Naive thymus-derived CD4-positive, alpha-beta T cell (primary cell): ENCODE measurements at places on chromosomes 7 and 10.

DNA sequence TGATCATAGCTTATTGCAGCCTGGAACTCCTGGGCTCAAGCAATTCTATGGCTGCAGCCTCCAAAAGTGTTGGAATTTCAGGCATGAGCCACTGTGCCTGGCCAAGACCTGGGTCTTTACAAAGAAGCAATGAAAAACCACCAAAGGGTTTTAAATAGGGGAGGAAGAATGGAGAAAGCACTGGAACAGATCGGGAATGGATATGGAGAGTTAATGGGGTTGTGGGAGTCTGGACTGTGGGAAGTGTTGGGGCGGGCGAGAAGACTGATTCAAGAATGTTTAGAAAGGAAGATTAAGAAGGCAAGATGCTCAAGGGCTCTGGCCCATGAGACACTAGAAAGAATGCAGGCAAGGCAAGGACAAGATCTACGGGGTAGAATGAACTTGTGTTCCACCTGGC lies 98.5 kb downstream of the CARD11 start:
- H3K4me3 ChIP-seq, result no peak overlapping the region
- no peaks in the 10 kb centered on the region for H3K4me1 ChIP-seq
- no peaks in the 10 kb centered on the region for H3K27me3 ChIP-seq
- peaks cover 73% of the 10 kb centered on the region for H3K36me3 ChIP-seq

- no peaks in the 10 kb centered on the region for H3K36me3 ChIP-seq
- H3K4me3 ChIP-seq, result peak overlapping the region; percentile 44
- no peaks in the 10 kb centered on the region for H3K27me3 ChIP-seq
These were observed 250.0 kb upstream of the KLF6 start for GRCh38 chr10:4034907-4035598.

GRCh38 chr7:124489925-124490324 lies 275.7 kb downstream of the GPR37 start:
- no peak for DNase-seq
- no peaks in the 10 kb centered on the region for H3K27me3 ChIP-seq
- no peaks in the 10 kb centered on the region for H3K4me1 ChIP-seq
- no peaks in the 10 kb centered on the region for H3K36me3 ChIP-seq

DNA sequence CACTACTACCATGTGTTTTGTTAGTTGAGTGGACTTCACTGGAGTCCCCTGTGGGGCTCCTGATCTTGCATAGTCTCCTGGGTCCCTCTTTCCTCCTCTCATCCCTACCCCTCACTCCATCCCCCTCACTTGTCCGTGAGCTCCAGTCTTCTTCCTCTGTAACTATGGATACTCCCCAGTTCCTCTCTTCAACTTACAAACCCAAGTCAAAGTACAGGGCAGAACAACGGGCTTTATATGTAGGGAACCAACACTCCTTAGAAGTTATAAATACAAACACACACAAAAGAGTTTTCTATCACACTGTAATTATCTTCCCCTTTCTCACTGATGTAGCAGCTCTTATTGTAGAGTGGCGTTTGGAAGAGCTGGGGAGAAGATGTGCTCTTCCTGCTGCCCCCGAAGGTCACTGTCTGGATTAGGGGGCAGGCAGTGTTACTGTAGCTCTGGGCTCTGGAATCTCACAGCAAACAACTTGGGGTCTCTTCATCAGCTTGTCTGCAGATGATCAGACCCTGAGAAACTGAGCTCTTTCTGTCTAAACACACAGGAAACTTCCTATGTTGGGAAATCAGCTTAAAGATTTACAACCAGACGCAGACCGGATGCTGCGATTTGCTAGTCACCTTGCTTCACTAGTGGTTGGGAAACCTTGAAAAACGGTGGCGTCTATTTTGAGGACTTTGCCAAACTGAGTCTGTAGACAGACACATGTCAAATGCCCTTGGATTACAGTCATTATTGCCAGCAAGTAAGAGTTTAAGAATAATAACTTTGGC lies 13.6 kb downstream of the SNX10 start:
- H3K27ac ChIP-seq, result no peak overlapping the region
- no peak overlapping the region for H3K4me3 ChIP-seq
- H3K36me3 ChIP-seq, result no peaks in the 10 kb centered on the region

- H3K27me3 ChIP-seq, result peaks cover 5% of the 10 kb centered on the region
- H3K4me3 ChIP-seq, result no peak overlapping the region
- DNase-seq, result no peak
These were observed 1.2 kb downstream of the GFRA1 start for GRCh38 chr10:116271593-116272439.

DNA sequence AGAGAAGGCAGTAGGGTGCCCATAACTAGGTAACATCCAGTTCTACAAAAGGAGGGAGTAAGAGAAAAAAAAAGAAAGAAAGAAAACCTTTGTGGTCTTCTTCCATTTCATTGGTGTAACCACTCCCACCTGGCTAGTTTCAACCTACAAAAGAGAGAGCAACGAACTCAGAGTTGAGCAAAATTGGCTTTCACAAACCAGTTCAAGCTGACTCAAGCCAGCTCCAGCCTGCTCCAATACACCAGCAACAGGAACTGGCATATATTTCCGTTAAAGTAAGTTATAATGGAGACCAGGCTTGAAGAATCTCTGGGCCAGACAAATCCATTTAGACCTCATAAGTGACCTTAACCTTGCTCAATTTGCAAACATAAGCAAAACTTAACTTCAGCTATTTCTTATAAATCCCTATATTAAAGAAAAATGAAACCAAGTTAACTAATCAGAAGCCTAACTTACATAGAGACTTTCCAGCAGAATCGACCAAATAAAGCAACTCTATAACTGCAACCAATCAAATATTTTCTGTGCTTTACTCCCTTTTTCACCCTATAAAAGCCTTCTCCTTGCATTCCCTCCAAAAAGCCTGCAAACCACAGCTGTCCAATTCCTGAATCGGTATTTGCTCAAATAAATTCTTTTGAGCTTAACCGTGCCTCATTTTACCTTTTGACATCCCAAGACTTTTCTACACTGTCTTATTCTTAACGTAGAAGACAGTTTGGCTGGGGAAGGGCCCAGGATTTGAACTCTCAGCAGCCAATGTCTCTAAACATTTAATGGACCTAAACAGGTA lies 10.1 kb downstream of the ANKRD22 start:
- H3K4me3 ChIP-seq, result no peak overlapping the region
- H3K4me1 ChIP-seq, result no peaks in the 10 kb centered on the region
- H3K27ac ChIP-seq, result no peak overlapping the region
- H3K36me3 ChIP-seq, result no peaks in the 10 kb centered on the region

- H3K4me3 ChIP-seq, result no peak overlapping the region
- H3K36me3 ChIP-seq, result no peaks in the 10 kb centered on the region
- H3K27ac ChIP-seq, result no peak overlapping the region
- H3K27me3 ChIP-seq, result no peaks in the 10 kb centered on the region
- H3K4me1 ChIP-seq, result no peaks in the 10 kb centered on the region
These were observed 655.6 kb downstream of the LRMDA start for GRCh38 chr10:76086761-76087639.

GRCh38 chr10:31011017-31011664 lies 20.5 kb downstream of the ZNF438 start:
- H3K27ac ChIP-seq, result no peak overlapping the region
- no peak for DNase-seq
- no peaks in the 10 kb centered on the region for H3K4me1 ChIP-seq
- no peak overlapping the region for H3K4me3 ChIP-seq
- no peaks in the 10 kb centered on the region for H3K27me3 ChIP-seq

DNA sequence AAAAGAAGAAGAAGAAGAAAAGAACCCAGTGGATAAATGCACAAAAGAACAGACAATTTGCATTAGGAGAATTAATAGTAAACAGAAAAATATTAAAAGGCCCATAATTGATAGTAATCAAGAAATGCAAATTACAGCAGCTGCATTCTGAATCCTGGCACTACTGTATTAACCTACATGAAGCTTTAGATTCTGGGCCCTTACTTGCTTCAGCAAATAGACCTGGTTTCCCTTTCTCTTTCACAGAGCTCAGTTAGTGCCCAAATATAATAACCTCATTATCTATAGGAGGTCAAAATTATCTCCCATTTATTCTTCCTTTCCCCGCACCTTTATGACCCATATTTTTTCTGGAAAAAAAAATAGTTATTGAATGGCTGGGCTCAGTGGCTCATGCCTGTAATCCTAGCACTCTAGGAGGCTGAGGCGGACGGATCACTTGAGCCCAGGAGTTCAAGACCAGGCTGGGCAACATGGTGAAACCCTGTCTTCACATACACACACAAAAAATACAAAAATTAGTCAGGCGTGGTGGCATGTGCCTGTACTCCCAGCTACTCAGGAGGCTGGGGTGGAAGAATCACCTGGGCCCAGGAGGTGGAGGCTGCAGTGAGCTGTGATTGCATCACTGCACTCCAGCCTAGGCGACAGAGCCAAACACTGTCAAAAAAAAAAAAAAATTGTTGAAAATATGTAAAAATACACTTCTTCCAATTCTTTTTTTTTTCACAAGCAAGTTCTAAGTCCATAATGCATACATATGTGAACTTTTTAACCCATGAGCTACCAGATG lies 36.0 kb upstream of the PIK3AP1 start:
- H3K27ac ChIP-seq, result no peak overlapping the region
- H3K27me3 ChIP-seq, result no peaks in the 10 kb centered on the region
- DNase-seq, result no peak

DNA sequence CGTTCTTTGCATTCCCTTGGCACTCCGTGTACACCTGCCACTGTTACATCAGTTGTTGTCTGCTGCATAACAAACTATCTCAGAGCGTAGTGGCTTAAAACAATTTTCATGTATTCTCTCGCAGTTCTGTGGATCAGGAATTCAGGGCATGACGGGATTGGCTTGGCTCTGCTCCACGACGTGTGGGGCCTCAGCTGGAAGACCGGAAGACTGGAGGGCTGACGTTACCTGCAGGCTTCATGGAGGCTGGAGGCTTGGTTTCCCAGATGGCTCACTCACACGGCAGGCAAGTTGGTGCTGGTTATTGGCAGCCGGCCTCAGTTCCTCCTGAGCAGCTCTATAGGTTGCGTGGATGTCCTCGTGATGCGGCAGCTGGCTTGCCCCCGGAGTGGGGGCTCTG lies 25.5 kb downstream of the NYAP1 start:
- H3K27me3 ChIP-seq, result no peaks in the 10 kb centered on the region
- DNase-seq, result no peak
- H3K4me3 ChIP-seq, result no peak overlapping the region
- H3K4me1 ChIP-seq, result no peaks in the 10 kb centered on the region
- no peak overlapping the region for H3K27ac ChIP-seq
- H3K36me3 ChIP-seq, result no peaks in the 10 kb centered on the region

DNA sequence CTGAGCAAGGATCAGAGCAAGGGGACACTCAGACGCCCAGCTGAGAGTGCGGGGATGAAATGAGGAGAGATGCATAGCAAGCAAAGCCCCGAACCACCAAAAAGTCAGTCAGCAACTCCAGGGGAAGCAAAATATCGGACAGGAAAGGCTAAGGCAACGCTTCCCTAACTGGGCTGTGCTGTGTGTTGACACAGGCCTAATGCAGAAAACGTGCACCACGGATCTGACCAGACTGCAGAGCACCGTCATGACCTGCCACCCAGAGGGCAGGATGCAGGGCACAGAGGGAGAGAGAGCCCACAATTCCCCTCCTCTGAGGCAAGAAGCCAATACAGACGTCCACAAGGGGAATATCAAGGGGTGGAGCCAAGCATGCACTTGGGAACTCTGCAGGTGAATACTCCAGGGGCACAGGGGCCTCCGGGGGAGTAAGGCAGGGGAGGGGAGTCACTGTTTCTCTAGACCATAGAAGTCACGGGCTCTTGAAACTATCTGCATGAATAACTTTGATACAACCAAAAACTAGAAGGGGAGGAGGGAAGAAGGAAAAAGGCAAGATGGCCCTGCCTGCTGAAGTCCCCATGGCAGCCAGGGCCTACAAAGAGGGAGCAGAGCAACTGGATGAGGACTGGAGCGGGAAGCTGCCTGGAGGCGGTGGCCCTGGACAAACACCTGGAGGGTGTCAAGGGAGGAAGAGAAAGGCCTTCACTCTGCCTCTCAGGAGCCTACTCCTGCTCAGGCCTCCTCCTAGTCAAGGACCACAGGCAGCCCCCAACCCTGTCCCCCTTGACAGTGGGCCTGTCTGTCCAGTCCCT lies 26.2 kb downstream of the GRID1 start:
- H3K4me3 ChIP-seq, result no peak overlapping the region
- no peak for DNase-seq
- no peaks in the 10 kb centered on the region for H3K36me3 ChIP-seq

DNA sequence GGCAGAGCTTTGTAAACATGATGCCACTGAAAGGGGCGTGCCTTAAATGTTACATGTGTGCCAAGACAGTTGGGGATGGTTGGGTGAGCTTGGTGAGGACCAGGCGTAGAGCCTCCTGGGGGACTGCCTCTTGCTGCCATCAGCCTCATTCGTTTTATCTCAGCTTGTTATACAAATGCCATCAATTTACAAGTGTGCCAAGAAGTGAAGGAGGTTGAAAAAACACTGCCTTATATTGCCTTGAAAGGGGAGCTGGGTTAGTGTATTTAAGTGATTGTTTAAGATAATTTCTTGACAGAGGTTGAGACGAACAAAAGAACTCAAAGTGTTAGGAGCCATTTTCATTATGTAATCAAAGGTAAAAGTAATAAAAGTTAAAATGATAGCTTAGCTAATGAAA lies 354.7 kb downstream of the PHTF2 start:
- H3K27me3 ChIP-seq, result no peaks in the 10 kb centered on the region
- no peak overlapping the region for H3K27ac ChIP-seq
- no peak overlapping the region for H3K4me3 ChIP-seq
- no peaks in the 10 kb centered on the region for H3K36me3 ChIP-seq
- DNase-seq, result no peak

GRCh38 chr10:107952649-107953556 lies 788.4 kb upstream of the SORCS1 start:
- H3K27ac ChIP-seq, result no peak overlapping the region
- no peaks in the 10 kb centered on the region for H3K27me3 ChIP-seq
- no peak overlapping the region for H3K4me3 ChIP-seq
- DNase-seq, result no peak
- H3K4me1 ChIP-seq, result no peaks in the 10 kb centered on the region
- no peaks in the 10 kb centered on the region for H3K36me3 ChIP-seq

GRCh38 chr10:67596641-67597040 lies 99.4 kb downstream of the CTNNA3 start:
- no peak overlapping the region for H3K27ac ChIP-seq
- H3K4me3 ChIP-seq, result no peak overlapping the region
- no peaks in the 10 kb centered on the region for H3K4me1 ChIP-seq
- H3K36me3 ChIP-seq, result no peaks in the 10 kb centered on the region

DNA sequence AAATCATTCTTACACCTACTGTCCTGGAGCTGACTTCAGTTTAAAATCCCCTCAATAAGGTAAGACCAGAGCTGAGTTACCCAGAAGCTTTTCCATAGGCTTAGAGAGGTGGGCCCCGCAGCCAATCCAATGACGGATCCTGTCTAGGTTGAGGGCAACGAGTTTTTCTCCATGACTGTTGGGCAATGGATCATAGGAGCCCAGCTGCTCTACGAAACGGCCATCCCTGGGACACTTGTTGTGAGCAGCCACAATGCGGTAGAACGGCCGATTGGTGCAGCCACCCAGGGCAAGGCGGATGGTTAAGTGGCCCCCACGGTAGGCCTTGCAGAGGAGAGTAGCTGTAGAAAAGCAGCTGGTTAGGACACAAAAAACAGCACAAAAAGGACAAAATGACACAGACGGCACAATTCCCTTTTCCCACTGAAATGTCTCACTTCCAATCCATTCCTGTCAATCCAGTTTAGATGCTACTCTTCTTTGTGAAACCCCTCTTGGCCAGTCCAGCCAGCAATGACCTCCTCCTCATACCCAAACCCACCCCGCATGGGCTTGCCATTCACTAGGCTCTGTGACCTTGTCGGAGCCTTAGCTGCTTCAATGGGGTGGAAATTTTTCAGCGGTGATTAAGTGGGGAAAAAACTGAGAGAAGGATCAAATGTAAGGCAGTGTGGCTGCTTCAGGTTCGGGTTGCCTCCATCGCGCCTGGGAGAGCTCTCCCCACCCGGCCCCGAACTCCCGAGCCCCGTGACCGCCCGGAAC lies 580 bp downstream of the MRPS16 start:
- peak overlapping the region; percentile 92 for H3K27ac ChIP-seq
- DNase-seq, result no peak
- no peaks in the 10 kb centered on the region for H3K36me3 ChIP-seq
- H3K4me1 ChIP-seq, result peaks cover 30% of the 10 kb centered on the region
- no peaks in the 10 kb centered on the region for H3K27me3 ChIP-seq
- H3K4me3 ChIP-seq, result peak overlapping the region; percentile 94
